ENCODE measurements at places on chromosomes 13 and 19. TPM values are rescaled to one million over a fixed set of nuclear protein-coding genes. Genes with fewer than 3 reads are reported as not detected.

- DNase-seq = no peak
Measured at GRCh38 chr13:91882918-91883317, 484.5 kb downstream of the GPC5 start.

ZNF613 gene
- 5.7 TPM for total RNA-seq

DNA sequence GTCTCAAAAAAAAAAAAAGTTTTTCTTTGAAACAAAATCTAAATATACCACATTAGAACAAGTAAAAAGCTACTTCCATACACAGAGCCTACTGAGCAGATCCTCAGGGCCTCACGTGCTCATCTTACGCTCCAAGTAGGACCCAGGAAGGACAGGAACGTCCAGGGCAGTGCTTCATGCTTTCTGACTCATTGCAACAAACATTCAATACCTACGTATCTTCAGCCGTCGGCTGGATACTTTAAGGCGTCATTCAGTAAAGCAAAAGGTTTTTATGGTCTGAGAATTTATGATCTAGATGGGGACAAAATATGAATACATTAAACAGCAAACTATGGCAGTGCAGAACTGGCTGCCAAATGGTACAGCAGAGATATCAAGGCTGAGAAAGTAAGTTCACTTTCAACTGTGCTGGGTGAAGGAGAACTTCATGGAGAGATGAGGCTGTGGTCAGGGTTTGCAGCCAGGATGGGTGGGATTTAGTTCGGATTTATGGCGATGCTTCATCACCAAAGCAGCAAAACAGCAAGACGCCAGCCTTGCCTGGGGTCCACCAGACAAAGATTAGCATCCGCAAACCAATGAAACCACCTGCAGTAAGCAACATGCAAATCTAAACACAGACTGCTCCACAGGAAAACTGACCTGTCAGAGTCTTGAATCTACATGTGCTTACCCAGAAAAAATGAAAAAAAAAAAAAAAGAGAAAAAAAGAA, 20.5 kb downstream of the CARS2 start:
- DNase-seq = no peak

DNA sequence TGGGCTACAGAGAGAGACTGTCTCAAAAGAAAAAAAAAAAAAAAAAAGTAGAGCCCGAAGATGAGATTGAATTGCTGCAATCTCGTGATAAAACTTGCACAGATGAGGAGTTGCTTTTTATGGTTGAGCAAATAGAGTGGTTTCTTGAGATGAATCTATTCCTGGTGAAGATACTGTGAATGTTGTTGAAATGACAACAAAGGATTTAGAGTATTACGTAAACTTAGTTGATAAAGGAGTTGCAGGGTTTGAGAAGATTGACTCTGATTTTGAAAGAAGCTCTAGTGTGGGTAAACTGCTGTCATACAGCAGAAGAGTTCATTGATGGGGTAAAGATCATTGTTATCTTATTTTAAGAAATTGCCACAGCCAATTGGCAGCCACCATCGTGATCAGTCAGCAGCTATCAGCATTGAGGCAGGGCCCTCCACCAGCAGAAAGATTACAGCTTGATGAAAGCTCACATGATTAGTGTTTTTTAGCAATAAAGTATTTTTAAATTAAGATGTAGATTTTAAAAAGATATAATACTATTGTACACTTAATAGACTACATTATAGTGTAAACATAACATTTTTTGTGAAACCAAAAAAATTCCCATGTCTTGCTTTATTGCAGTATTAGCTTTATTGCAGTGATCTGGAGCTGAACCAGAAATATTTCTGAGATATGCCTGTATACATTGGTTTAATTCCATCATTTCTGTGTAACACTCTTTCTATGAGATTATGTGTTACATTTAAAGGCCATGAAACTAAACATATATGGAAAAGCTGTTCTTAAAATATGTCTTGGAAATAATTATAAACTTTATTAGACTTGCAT, 43.1 kb downstream of the ZMYM2 start:
- DNase-seq = no peak

GJB6 gene
- not detected for total RNA-seq

- DNase-seq = no peak
Measured at GRCh38 chr19:29337029-29337428, 124.1 kb upstream of the UQCRFS1 start.

NTF4 gene
- total RNA-seq = not detected

OR4F17 gene
- total RNA-seq = not detected

- DNase-seq = no peak
Measured at GRCh38 chr13:102402290-102402689, 442 bp upstream of the FGF14 start.

All from NCI-H460 (cell line).